ENCODE measurements at places on chromosomes 5 and 9.

DNA sequence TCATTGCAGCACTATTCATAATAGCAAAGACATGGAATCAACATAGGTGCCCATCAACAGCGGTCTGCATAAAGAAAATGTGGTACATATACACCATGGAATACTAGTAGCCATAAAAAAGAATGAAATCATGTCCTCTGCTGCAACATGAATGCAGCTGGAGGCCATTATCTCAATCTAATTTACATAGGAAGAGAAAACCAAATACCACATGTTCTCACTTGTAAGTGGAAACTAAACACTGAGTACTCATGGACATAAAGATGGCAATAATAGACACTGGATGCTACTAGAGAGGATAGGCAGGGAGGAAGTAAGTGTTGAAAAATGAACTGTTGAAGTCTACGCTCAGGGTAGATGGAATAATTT is 203.9 kb upstream of the CDH9 start:
- no peak for DNase-seq

- DNase-seq = no peak
Observed at GRCh38 chr5:159021901-159022556, 77.7 kb downstream of the EBF1 start.

DNA sequence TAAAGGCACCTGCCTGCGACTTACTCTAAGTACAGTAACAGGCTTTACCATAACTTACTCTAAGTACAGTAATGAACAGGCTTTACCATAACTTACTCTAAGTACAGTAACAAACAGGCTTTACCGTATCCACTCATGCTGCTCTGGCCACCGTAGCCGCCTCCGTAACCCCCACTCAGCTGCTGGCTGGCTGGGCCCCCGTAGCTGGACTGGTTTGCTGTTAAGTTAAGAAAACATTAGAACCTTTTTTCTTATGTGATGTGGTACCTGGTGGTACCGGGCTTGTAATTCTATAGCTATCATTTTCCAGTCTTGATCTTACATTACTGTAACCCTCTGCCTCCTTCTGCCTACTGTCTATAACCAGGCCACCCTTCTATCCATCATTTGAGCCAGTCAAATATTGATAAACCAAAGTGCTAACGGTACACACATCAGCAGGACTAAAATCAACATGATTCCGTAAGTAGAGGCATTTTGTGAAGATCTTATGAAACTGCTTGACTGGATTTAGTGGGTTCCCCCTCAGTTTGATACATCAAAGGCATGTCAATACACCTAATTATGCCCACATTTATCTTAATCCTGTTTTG is 7.4 kb downstream of the HNRNPH1 start:
- DNase-seq = no peak

GRCh38 chr5:174425271-174425963 is 299.0 kb upstream of the MSX2 start:
- no peak for DNase-seq

- no peak for DNase-seq
Observed at GRCh38 chr9:34993502-34994259, 4.1 kb downstream of the DNAJB5 start.

DNA sequence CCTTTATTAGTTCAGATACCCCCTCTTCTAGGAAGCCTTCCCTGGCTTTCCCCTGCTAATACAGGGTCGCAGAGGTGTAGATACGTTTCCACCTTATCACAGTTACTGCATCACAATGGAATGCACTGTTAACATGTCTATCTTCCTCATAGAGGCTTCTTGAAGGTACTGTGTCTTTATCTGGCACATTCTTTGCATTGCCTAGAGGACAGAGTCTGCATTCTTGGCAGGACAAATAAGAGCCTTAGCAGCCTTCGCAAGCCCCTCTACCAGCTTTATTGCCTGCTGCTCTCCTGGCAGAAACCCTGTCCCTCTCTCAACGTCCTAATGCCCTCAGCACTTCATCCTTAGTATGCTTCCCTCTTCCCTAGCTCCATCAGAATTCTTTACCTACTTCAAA is 31.6 kb downstream of the SLC1A3 start:
- DNase-seq = no peak

GRCh38 chr5:17070647-17071046 is 134.6 kb upstream of the MYO10 start:
- no peak for DNase-seq

DNA sequence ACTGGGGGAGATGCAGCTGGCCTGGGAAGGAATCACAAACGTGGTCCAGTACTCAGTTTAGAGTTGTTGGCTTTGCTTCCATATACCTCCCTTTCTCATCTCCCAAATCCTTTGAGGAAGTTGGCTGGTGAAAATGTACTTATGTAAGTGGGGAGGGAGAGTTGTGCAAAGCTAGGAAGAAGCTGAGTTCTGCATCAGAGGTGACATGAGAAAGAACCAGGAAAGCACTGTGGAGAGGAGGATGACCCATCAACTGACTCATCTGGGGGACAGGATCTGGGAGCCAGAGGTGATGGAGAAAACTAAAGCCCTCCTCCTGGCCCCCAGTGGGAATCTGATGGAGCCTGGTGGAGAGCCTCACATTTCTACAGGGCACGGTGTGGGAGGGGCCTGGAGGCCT is 16.2 kb downstream of the KCNMB1 start:
- no peak for DNase-seq

DNA sequence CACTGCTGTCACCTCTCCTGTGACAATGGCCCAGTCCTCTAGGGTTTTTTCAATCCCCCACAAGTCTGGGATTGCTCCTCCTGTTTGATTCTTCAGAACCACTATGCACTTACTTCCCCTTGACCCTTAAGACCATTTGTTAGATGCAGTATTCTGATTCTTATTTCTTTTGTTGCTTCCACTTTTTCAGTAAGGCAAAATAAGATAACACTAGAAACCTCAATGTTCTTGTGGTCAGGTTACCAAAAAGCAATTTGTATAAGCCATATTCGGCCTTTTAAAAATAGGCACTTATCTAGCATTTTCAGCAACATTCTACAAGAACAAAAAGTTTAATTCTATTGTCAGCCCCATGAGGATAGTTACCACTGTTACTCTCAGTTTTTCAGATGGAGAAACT is 220.0 kb downstream of the KDM4C start:
- no peak for DNase-seq

- DNase-seq = peak; percentile 24
Observed at GRCh38 chr5:146565764-146566367, 49.9 kb upstream of the GPR151 start.

- peak; percentile 7 for DNase-seq
Observed at GRCh38 chr5:136212252-136212721, 19.3 kb upstream of the SMIM32 start.

DNA sequence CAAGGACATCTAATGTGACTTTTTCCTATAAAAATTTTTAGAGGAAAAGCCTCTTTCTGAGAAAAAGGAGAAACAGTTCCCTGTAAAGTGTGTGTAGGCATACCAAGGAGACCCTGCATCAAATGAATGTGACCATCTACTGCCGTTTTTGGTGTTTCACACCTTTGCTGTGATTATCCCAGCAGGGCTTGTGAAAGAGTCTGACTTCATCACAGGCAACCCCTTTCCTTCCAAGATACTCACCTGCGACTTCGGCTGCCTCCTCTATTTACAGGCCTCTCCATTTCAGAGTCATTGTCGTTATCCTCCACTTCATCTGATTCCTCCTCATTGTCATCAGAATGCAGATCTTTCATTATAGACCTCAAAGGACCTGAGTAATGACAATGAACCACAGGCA is 259.1 kb downstream of the MLLT3 start:
- no peak for DNase-seq

- no peak for DNase-seq
Observed at GRCh38 chr5:77339337-77339890, 128.9 kb downstream of the PDE8B start.

DNA sequence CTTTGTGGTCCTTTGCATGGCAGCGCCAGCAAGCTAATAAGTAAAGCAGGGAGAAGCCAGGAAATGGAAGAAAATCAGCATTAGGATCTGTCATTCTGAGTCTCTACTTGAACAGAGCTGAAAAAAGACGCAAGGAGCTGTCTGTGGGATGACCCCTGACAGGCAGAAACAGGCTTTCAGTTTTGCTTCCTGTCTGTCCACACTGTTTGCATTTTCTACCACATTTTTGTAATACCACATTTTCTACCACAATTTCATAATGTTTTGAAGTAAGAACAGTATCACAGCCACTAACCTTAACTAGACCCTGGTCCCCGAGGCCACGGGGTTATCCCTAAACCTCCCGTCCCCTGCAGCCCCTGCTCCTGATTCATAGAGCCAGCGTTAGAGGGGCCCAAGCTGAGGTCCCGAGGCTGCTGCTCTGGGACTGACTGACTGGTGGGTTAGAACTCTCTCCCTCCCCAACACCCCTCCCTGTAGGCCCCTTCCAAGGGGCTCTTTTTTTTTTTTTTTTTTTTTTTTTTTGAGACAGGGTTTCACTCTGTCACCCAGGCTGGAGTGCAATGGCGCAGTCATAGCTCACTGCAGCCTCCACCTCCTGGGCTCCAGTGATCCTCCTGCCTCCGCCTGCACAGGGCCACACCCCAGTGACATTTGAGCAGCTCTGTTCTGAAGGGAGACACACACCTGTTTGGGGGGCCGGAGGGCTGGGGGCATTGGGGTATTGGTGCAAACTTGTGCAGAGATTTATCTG is 4.0 kb upstream of the CLIC3 start:
- DNase-seq = no peak

DNA sequence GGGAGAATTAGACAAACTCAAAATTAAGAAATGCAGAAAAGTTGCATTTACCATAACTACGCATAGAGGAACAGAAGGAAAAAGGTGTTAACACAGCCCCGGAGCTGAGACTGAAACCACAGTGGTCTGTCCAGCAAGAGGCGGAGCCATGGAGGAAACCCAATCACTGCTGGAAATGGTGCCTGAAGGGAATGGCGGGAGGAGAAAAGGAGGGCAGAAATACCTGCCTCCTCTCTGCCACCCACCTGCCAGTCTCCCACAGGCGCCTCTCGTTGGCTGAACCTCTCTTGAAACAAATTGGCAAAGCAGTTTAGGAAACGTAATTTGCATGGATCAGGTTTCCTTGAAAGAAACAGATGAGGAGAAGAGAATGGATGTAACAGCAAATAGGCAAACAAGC is 9.7 kb upstream of the PRKACG start:
- DNase-seq = peak; percentile 49

DNA sequence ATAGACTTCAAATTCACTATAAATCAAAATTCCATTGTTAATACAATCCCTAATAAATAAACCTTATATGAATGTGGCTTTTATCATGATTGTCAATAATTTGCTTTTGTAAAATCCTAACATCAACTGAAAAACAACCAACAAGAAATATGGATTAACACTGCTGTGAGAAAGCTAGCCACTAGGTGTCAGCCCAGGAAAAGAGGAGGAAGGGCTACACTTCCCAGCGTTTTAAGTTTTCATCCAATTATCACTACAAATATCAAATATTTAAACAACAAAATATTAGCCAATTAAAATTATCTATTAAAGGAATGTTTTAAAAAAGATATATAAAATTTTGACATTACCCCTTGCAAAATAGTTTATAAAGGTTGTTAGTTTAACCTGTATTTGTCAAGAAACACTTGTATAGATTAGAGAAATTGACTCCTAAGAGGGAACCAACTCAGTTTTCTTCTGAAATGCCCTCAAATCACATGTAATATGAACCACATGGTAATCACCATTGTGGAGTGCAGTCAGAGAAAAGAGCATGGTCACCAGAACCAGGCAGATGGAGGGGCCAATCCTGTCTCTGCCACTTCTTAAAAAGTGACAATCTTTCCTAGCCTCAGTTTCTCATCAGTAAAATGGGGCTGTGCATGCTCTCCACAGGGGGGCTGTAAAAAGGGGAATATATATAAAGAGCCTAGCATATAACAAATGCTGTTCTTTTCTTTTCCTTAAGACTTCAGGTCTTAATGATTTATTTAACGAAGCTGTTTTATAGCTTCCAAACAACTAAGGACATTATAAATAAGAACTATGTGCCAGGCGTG is 188.2 kb downstream of the CRB2 start:
- no peak for DNase-seq

DNA sequence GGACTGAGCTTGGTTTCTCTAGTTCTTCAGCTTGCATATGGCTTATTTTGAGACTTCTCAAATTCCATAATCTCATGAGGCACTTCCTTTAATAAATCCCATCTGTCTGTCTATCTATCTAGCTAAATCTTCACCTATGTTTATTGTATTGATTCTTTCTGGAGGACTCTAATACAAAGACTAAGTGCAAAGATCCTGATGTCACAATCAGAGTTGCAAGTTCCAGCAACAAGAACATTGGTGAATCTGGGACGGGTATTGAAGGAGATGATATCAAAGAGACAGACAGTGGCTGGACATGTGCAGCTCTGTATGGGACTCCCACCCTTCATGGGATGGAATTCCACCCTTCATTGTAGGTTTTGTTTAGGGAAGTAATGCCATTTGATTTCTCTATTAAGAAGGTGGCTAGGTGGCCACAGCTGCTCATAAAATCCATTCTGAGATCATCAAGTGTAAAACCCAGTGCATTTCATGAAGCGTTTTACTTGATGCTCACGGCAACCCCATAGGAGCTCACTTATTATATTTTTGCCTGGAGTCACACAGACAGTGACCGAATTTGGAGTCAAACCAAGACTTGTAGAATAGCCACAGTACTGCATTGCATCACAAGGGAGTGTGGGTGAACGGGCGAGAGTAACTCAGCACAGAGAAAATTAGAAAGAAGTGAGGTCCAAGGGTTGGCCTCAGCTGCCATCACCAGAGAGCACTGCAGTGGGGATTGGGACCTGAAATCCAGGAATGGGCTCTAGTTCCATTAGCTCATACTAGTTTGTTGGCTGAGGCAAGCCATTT is 24.9 kb downstream of the TAS2R1 start:
- DNase-seq = no peak

GRCh38 chr9:136882109-136882946 is 4.0 kb upstream of the TRAF2 start:
- DNase-seq = no peak

DNA sequence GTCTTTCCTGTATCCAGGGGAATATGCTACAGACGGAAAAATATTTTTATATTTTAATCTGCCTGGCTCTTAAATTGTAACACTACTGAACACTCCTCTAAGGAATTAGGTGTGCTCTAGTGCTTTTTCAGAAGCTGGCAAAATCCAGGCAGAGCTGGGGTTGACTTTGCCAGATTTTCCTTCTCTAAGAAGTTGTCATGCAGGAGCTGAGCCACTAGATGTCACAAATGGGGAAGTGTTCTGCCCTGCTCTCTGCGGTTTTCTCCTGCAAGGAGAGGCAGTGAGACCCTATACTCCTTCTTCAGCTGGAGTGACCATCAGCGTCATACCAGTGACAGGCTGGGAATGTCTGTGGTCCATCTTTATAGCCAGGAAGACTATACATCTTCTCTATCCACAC is 112.5 kb downstream of the HAPLN1 start:
- DNase-seq = no peak

GRCh38 chr9:69571032-69571431 is 101.1 kb downstream of the APBA1 start:
- no peak for DNase-seq

DNA sequence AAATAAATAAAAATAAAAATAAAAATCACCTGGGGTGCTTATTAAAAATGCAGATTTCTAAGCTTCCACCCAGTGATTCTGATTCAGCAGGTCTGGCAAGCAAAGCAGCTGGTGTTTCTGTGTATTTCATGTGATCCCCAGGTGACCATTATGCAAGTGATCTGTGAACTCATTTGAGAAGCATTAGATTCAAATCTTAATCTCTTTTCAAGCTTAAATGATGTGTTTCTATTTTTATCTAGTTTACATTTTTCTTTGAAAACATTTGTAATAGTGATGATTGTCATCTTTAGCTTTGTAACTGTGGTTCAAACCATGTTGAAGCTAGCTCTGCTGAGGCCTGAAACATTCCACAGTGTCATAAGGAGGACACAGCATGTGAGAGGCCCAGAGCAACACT is 804.8 kb upstream of the ZNF608 start:
- DNase-seq = no peak

- no peak for DNase-seq
Observed at GRCh38 chr5:142303565-142303964, 21.3 kb downstream of the SPRY4 start.
